T-helper 22 cell (primary cell): ENCODE measurements at places on chromosomes 11 and 22.

GRCh38 chr11:111376181-111376871 lies 2.7 kb downstream of the POU2AF1 start:
- DNase-seq, result no peak

- no peak for DNase-seq
Observed at GRCh38 chr11:37727371-37727770, 1129.3 kb upstream of the RAG2 start.

DNA sequence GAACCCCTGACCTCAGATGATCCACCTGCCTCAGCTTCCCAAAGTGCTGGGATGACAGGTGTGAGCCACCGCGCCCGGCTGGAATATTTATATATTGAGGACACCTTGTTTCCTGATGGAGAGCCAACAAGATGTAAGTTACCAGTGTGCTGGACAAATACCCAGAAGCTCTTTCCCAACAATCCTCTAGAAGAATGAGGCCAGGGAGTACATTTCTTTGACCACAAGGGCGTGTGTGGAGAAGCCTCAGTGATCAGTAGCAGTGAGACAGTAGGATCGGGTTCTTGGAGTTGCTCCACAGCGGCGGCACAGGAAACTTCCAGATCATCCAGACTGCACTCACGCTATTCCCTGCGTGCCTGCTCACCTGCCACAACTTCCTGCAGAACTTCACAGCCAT lies 10.3 kb upstream of the POLA2 start:
- no peak for DNase-seq

- no peak for DNase-seq
Observed at GRCh38 chr22:31235081-31235480, 23.0 kb downstream of the LIMK2 start.

GRCh38 chr11:16117989-16118756 lies 238.2 kb downstream of the SOX6 start:
- DNase-seq, result no peak

DNA sequence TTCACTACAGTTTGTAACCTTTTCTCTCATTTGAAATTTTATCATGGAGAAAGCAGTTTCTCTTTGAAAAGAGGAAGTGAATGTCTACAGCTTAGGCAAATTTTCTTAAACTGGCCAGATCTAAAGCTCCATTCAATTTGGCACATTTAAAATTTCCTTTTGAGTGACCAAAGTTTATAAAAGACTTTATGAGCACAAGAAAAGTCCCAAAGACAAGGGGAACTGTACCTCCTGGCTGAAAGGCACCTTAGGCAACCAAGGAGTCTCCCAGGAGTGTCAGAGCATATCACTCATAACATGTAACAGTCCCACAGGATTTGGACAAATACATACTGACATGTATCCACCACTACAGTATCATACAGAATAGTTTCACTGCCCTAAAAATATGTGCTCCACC lies 41.3 kb downstream of the NARS2 start:
- no peak for DNase-seq

DNA sequence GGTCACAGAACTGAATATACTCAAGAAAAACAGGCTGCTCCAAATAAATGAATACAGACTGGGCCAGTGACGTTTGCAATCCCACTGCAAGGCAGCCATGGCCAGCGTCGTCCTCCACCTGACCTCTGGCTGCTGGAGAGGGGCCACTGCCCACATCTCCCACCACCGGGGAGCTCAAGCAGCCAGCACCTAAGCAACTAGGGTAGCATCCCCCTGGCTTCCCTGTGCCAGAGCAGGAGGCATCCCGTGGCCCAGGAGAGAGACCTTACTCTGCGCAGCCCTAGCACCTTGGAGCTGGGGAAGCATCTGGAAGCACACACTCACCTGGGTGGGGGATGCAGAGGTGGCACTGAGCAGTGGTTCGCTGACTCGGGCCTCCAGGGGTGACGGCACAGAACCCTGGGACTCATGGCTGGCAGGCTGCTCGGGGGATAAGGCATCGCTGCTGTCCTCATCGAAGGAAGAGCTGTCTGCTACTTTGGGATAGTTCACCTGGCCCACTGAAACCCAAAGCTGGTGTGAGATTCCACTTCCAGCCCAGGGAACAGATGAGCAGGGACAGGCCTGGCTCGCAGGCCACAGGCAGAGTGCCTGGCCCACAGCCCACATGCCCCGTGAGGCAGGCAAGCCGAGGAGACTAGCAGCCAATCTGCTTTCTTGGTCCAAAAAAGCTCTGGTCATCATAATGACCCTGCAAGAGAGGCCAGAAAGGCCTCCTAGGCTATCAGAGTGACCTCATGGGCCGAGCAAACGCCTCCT lies 53.7 kb downstream of the SGSM3 start:
- DNase-seq, result no peak

DNA sequence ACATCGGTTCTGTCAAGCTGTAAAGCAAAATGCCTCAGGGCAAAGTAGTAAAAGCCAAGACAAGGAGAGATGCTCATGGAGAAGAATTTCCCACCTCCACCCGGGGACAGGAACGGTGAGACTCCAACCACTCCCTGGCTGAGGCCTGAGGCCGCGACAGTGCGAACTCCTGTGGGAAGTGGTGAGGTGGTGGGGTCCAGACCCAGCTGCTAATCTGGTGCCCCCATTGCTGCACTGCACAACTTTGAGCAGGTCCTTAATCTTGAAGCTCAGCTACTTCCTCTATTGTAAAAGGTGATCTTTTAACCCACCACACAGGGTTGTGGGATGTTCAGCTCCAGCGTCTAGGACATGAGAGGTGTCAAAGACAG lies 83.9 kb downstream of the ZC3H12C start:
- DNase-seq, result no peak

- DNase-seq, result no peak
Observed at GRCh38 chr11:121344824-121345223, 52.3 kb downstream of the SC5D start.

DNA sequence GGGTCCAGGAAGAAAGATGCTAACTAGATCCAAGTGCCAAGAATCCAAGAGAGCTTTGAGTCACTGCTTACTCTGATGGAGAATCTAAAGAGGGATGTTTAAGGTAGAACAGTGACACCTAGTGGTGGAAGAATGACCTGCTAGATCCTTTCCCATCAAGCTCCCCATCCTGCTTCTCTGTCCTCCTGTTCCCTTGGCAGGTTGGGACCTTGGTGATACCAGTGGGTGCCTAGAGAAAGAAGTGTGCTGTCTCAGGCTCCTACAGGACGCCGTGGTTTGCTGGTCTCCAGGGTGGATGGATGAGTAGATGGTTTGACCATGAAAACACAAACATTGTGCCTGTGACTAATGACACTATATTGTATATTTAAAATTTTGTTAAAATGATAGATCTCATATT lies 383.7 kb downstream of the TMEM135 start:
- no peak for DNase-seq

DNA sequence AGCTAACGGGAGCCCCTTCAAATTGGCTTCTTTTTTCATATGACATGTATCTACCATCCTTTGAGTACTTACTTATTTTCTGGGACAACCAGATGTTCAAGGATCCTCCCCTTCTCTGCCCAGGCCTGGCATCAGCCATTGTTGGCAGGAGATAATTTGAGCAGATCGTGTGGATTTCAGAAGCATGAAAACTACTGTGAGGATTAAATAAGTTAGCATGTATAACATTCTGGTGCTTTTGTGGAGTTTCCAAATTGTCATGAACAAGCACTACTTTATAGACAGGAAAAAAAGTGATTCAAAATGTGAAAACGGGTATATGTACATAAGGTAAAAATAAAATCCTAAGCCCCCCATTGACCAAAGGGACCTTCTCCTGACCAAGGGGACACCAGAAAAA lies 2.1 kb upstream of the NADSYN1 start:
- no peak for DNase-seq

DNA sequence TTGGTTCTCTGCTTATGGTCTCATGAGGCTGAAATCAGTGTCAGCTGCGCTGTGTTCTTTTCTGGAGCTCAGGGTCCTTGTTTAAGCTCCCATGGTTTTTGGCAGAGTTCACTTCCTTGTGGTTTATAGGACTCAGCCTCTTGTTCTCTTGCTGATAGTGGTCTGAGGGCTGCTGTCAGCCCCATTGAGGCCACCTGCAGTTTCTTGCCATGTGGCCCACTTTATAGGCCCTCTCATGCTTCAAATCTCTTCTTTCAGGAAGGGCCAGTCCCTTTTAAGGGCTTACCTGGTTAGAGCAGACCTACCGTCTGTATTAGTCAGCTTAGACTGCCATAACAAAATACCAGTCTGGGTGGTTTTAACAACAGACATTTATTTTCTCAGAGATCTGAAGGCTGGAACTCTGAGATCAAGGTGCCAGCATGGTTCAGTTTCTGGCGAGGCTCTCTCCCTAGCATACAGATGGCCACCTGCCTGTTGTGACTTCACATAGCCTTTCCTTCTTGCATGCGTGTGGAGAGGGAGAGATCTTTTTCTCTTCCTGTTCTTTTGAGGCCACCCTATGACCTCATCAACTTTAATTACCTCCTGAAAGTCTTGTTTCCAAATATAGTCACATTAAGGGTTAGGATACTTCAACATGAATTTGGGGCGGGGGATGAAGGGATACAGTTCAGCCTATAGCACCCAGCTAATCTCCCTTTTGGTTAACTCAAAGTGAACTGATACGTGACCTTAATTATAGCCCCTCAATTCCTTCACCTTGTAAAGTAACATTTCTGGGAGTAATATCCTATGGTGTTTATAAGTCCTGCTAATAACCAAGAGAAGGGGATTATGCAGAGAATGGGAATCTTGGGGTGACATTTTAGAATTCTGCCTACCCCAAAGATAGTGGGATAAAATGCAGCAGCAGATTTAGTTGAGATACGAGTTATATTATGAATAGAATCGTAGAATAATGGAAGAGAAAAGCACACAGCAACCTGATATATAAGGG lies 131.8 kb downstream of the UVRAG start:
- DNase-seq, result no peak

GRCh38 chr11:67656278-67656922 lies 5.9 kb upstream of the ACY3 start:
- DNase-seq, result no peak

DNA sequence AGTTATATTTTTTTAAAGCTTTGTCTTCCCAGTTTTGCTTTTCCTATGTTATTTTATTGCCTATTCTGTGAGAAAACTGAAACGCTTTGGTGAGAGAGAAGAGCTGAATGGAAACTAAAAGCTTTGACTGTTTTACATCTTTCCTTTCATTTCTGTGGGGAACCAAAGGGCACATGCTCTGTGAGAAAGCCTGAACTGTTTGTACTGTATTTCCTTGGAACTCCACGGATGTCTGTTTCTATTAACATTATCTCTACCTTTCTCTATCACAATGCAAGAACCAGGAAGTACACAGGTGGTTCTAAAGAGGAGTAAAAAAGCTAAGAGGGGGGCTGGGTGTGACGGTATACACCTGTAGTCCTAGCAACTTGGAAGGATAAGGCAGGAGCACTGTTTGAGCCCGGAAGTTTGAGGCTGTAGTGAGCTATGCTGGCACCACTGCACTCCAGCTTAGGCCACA lies 43.8 kb downstream of the CELF1 start:
- no peak for DNase-seq

DNA sequence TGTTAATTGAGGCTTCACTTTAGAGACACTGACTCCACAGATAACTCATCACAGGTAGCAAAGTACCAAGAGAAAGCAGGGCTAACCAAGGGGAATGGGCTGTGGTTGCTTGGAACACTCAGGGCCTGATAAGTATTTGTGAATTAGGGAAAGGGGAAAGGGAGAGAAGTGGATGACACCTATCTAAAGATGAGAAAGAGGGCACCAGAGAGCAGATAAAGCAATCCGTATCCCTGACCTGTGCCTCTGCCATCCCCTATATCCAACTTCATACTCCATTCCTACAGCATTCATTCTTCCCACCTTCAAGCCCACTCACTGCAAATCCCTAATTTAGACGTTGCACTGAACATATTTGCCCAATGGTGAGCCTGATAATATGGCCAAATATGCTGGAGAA lies 43.0 kb upstream of the API5 start:
- DNase-seq, result no peak

GRCh38 chr11:69947059-69947792 lies 128.0 kb upstream of the FGF3 start:
- DNase-seq, result no peak

- DNase-seq, result no peak
Observed at GRCh38 chr22:49964136-49965090, 3.8 kb downstream of the PIM3 start.

GRCh38 chr11:59668188-59668949 lies 468 bp downstream of the PATL1 start:
- DNase-seq, result peak; percentile 66

DNA sequence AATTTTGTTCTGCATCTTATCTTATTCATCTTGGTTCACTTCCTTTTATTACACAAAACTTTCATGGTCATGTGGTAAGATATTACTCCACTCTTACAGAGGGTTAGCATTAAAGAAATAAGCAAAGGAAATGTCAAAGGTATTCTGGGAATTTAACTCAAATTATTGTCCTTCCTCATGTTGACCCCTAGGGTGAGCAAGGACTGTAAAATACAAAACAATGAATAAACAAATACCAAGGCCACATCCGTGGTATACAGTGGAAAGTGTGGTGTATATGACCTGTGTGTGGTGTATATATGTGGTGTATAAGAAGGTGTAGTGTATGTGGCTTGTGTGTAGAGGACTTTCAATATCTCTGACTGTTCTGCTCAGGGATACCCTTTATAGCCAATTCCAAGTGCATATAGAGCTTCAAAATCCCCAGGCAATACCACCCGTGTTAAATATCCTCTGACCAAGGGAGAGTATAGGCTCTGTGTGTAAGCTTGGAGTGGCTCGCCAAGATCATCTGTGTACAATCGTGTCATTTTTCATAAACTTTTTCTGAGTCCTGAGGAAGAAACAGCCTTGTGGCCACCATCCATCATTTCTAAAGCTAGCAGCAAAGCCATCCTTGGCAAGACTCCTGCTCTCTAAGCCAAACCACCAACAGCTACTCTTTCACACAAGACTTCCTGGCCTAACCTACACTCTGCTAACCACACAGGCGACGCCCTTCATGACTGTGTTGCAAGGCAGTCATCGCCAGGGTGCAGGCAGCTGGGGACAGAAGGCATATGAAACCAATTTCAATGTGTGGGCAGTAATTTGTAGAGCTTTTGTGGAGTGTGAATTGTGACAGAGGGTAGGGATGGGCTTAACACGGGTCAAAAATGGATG lies 548.0 kb downstream of the ETS1 start:
- peak; percentile 70 for DNase-seq
